ENCODE measurements at places on chromosomes 7 and 10. TPM values are rescaled to one million over a fixed set of nuclear protein-coding genes. Genes with fewer than 3 reads are reported as not detected.

TSPAN13 gene
- 17.8 TPM for total RNA-seq

GLI3 gene
- not detected for total RNA-seq

ARHGAP22 gene
- 0.82 TPM for total RNA-seq

TMEM178B gene
- 0.17 TPM for total RNA-seq

MTERF1 gene
- total RNA-seq = 26.2 TPM

CLDN12 gene
- total RNA-seq = 6.2 TPM

CCDC71L gene
- total RNA-seq = 33.1 TPM

SORCS1 gene
- total RNA-seq = not detected

LRRC18 gene
- not detected for total RNA-seq

ATP6V0A4 gene
- total RNA-seq = not detected

SP8 gene
- total RNA-seq = not detected

GDF2 gene
- not detected for total RNA-seq

ASIC3 gene
- total RNA-seq = 1.2 TPM

SLC29A4 gene
- 0.32 TPM for total RNA-seq

NPC1L1 gene
- total RNA-seq = not detected

PIP gene
- total RNA-seq = not detected

CLRN3 gene
- not detected for total RNA-seq
